GM23248 (cell line): ENCODE measurements at places on chromosomes 7 and 10. TPM values are rescaled to one million over a fixed set of nuclear protein-coding genes. Genes with fewer than 3 reads are reported as not detected.

DNA sequence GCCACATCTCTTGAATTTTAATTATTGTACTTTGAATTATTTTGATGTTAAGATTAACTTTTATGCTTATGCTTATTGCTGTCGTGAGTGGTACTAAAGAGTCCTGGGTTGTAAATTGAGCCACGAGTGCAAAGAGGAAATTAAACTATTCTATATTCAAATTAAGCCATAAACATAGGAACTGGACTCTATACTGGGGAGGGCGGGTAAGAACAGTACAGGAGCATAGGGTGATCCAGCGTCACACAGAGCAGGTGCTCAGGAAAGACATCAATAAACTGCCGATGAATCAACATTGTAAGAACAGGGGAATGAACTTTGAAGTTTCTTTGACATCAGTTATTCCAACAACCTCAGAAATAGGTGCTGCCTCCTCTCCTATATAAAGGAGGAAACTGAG lies 219.6 kb downstream of the CACNB2 start:
- no peak for DNase-seq

- DNase-seq, result no peak
These were observed 129.8 kb upstream of the TMEM229A start for GRCh38 chr7:124162667-124163066.

DNA sequence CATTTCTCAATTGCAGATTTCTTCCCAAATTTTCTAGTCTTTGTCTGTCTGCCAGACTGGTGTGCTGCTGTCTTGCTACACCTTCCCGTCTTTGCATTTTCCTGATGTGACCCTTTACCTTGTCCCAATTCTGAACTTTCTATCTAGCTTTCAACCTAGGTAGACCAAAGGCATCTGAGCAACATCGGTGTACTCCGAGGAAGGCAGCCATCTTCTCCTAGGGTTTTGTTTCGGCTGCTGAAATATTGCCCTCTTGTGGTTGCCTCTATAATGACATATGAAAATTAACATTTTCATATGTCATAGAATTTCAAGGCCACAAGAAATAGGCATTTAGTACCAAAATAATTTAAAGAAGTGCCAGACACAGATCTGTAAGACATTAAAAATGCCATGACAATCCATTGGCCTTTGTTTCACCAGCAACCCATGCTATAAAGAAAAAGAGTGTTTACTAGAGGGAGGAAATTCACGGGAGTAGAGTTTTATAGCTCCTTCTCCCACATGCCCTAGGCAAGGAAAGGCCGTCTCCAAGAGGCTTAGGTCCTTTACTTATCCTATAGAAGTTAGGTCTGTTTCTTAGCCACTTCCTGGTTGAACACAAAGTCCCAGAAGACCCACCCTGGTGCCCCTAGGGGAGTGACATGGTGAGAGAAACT lies 23.4 kb downstream of the OR9A2 start:
- DNase-seq, result peak; percentile 62

GRCh38 chr7:137078781-137079180 lies 210.3 kb downstream of the CHRM2 start:
- no peak for DNase-seq

Gene PHKG1
- total RNA-seq, result 0.32 and 1.3 TPM in 2 replicates
